Astrocyte of the spinal cord (primary cell): ENCODE measurements at places on chromosomes 12 and 14.

DNA sequence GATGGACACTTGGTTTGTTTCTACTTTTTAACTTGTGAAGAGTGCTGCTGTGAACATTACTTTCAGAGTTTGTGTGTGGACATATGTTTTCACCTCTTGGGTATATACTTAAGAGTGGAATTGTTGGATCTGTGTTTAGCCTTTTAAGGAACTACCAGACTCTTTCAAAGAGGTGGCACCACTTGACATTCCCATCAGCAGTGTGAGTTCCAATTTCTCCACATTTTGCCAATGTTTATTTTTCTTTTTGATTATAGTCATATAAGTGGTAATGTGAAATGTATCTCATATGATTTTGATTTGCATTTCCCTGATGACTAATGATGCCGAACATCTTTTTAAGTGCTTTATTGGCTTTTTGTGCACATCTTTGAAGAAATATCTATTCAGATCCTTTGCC lies 44.8 kb downstream of the ARHGAP5 start:
- no peak for DNase-seq

GRCh38 chr12:63846238-63846967 lies 1.9 kb downstream of the SRGAP1 start:
- DNase-seq: peak; percentile 36

DNA sequence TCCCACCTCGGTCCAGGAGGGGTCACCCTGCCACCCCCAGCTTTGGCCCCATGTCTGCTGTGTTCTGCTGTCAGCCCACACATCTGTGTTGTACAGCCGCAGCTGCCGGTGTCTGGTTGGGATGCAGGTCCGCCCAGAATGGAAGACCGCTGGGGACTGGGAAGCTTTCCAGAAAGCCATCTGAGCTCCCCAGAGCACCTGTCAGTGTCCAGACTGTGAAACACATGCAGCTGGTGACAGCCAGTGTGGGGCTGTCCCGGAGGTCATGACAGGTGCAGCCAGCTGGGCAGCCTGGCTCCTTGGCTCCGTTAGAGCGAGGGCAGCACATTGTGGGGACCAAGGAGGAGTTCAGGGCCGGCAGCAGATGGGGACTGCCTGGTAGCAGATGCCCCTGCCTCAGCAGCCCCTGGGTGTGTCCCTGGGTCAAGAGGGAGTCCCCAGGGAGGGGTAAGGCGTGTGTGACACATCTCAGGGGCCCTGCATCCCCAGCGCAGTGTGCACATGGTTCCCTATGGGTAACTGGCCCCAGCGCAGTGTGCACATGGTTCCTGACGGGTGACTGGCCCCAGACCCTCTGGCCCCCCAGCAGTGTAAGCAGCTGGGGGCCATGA lies 16.4 kb downstream of the CEP170B start:
- no peak for DNase-seq

GRCh38 chr14:92529903-92530302 lies 16.3 kb downstream of the RIN3 start:
- DNase-seq: no peak

- DNase-seq: no peak
Measured at GRCh38 chr12:25107920-25108319, 87.0 kb downstream of the DNAI7 start.

DNA sequence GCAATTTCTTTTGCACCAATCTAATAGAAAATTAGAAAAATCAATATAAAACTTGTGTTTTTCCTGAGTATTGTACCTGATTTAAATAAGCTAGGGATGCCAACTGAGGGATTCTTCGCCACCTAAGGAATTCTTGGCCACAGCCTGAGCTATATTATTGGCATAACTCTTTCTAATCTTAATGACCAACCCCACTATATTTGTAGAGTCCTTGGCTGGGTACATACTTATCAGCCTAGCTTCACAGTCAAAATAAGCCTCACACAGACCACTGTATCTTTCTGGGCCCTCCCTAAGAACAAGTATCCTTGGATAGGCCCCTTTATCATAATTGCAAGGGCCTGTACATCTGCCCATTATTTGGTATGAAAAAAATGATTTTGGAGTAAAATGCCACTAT lies 247.1 kb downstream of the DUSP6 start:
- no peak for DNase-seq

DNA sequence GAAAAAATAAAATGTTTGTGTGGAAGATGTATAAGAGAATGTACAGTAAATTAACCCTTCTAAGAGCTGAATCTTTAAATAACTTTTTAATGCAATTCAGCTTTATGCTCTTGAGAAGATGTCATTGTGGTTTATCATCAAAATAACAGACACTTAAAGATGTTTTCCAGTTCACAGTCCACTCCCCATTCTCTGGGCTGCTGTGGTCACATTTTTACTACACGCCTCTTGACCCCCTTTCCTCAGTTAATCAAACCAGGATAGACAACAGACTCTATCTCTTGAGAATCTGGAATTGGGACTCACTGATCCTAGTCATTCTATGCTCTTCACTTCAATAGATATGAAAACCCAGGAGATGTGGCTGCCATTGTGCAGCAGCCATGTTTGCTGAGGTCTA lies 24.7 kb upstream of the OR6J1 start:
- DNase-seq: peak; percentile 28

DNA sequence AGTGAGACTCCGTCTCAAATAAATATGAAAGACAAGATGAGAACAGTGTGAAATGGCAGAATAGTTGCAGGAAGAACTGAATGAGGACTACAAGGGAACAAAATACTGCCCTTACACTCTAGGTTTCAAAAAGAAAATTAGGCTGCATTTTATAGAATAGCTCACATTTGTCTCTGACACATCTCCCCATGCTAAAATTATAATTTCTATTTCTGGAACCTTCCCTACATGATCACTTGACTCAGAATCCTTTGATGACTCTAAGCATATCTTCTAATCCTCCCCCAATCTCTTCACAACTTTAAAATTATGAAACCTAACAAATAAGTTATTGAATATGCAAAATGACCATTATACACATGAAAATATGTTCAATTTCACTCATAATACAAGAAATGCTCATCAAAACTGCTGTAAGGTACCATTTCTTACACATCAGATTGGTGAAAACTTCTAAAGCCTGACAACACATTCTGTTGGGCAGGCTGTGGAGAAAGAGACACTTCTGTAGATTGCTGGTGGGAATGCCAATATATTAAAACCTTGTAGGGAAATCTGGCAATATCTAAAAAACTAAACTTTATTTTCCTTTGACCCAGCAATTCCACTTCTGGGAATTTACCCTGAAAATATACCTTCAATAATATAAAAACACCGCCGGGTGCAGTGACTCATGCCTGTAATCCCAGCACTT lies 4.3 kb upstream of the HIGD1C start:
- DNase-seq: no peak

DNA sequence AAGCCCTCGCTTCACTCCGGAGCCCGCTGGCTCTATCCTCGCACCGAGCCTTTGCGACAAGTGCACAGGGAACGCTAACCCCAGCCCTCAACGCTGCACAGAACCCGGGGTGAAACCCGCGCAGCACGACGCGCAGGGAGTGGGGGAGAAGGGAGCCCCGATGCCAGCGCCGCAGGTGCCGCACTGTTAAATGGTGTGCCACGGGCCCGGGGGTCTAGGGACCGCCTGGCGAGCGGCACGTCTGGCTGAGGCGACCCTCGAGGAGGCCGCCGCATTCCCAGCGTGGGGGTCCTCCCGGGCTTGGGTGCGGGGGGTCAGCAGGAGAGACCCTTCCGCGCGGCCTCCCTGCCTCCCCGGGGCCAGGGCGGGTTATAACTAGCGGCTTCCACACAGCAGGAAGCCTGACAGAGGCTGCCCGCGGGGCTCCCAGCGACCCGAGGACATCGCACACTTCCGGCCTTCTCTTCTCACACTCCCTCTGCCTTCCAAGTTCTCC lies 23.8 kb upstream of the LRTM2 start:
- DNase-seq: no peak

DNA sequence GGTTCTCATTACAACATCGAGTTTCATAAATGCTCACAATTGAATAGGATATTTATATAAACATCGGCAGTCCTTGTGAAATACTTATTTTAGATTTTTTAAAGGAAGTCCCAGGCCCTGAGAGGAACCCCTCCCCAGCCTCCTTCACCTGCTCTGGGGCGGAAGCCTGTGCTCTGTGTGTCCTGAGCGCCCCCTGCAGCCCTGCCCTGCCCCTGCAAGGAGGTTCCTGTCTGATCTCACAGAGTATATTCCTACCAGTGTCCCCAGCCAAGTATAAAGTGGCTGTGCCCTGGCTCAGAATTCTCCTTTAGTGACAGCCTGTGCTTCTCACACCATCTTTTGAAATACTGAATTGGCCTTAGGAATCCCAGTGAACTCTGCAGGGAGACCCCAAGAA lies 659.5 kb downstream of the TMEM121 start:
- no peak for DNase-seq

DNA sequence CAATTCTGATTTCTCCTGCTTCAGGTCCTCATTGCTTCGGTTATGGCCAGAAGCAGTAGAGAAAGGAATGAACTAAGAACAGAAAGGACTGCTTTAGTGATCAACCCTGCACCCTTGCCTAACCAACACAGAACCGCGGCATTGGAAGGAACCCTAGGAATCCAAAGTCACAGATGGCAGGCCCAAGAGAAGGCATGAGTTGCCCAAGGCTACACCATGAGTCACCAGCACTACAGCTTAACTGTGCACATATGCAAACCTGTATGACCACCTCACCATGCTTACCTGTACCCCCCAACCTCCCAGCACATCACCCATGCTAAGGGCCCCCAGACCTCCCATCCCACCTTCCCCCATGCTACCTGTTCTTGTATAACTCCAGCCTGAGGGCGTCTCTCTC lies 25.9 kb upstream of the BLTP3B start:
- DNase-seq: no peak

GRCh38 chr12:9669019-9669326 lies 540 bp upstream of the CLEC2D start:
- DNase-seq: no peak

DNA sequence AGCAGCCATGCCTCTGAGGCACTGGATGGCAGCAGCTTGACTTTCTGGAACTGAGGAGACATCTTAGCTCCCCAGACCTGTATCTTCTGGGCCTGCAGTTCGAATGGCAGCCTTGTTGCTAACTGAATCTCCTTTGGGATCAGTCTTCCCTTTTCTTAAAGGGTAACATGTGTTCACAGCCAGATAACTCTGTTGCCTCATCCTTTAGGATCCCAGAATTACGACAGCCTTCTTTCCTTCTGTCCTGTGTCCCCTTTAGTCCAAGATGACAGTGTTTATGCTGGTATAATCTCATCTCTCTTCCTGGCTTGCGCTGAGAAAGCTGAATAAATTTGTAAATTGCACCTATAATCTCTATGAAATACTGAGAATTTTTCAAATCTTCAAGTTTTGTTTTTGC lies 9.1 kb upstream of the ERC1 start:
- DNase-seq: no peak

GRCh38 chr12:12046401-12046800 lies 24.3 kb upstream of the BCL2L14 start:
- no peak for DNase-seq

DNA sequence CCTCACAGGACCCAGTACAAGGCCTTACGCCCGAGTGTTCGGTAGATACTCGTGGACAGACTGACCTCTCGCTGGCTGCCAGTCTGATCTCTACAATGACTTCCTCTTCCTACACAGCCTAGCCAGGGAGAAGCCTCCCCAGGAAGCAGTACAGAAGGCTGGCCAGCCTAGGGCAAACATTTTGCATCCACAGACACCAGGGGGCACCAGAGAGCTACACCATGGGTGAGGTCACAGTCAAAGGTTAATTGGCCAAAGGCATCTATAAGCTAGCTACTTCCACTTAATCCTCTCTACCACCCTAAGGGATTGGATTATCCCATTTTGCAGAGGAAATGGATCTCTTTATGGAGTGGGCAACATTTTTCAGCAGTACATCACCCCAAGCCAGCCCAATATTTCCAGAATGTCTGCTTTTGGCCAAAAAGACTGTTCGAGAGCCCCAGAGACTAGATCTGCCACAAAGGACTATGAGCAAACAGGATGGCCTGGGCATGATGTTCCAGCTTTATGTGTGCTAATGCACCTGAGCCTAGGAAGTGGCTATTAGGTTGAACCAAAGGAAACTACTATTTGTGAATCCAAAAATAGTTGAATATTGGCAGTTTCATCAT lies 14.6 kb upstream of the PNMA1 start:
- DNase-seq: peak; percentile 67
